Aorta (tissue), 5 donors: ENCODE measurements at places on chromosomes 7 and 10.

DNA sequence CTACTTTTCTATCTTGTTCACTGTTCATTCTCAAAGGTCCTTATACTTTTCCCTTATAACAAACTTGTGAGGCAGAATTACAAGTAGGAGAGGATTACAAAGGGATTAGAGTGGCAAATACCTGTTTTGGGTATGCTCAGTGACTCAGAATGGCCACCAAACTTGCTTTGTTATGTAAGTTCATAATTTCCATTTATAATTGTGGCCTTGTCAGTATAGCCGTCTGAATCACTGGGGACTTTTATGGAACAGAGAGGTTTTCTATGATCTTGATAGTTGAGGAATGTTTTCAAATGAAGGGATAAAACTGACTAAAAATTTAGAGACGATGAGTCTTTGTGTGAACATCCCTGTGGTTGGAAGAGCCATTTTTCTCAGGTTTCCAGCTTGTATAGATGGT is 116.2 kb downstream of the SND1 start:
- DNase-seq: no peak

GRCh38 chr7:112743811-112744210 is 46.4 kb downstream of the TMEM168 start:
- DNase-seq: no peak

DNA sequence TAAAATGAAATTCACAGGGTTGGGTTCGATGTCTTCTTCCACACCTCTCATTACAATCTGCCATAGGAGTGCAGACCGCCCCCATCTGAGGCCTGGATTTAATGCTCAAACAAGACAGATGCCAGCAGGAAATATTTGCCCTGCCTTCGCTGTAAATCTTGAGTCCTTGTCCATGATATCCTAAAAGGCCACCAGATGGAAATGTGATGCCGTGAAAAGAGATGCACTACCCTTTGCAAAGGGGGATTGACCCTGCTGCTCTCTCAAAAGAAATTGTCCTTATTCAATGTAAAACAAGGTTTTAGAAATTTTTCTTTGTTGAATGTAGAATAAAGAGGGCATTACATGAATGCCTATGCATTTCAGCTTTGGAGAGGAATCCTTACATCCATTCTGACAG is 37.5 kb downstream of the AGAP4 start:
- DNase-seq: no peak

GRCh38 chr7:129793506-129794310 is 159.1 kb downstream of the UBE2H start:
- no peak for DNase-seq

DNA sequence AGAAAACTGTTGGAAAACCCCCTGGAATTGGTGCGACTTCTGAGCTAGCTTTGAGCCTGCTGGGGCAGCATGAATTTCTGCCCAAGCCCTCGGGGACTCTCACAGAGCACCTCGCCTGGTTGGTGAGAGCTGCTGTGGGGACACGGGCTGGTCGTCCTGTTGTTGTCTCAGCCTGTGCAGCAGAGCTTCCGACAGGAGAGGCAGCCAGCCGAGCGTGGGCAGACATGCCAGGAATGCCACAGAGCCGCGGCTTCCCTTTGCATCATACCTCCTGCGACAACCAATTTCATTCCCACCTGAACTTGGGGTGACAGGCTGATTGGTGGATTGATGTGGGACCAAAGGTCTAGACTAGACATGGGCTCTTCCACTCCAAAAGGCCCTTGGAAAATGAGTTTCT is 60.2 kb upstream of the NRBF2 start:
- DNase-seq: no peak

DNA sequence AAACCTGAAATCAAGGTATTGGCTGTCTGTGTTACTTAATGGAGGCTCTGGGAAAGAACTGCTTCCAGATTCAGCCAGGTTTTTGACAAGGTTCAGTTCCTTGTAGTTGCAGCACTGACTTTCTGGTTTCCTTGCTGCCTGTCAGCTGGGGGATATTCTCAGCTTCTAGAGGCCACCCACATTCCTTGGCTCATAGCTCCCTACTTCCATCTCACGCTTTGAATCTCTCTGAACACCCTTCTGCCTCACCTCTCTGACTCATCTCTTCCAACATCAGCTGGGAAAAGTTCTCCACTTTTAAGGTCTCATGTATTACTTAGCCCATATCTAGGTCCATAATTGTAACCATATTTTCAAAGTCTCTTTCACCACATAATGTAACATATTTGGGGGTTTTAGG is 22.9 kb upstream of the GPR22 start:
- DNase-seq: no peak

DNA sequence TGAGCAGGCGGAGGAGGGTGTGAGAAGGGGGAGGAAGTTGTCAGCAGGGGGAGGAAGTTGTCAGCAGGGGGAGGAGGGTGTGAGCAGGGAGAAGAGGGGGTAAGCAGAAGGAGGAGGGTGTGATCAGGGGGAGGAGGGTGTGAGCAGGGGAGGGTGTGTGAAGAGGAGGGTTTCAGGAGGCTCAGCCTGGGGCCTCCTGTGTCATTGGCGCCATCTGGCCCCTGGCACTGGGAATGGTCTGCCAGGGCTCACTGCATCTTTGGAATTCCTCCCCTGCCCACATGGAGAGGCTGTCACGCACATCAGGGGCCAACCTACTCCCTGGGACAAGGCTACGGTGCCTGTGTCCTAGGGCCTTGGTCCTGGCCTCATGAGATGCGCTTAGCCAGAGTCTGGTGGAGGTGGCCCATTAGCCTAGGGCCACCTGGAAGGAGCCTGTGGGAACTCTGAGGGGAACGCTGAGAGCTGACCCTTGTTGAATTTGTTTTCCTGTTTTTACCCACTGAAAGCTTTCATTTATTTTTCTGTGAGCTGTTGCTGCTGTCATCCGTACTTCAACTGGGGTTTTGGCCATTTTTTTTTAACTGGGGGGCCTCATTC is 18.0 kb downstream of the CAMK2B start:
- no peak for DNase-seq

- no peak for DNase-seq
These were observed 236.6 kb upstream of the TCF7L2 start for GRCh38 chr10:112713411-112713810.

GRCh38 chr10:93376372-93377293 is 105.5 kb downstream of the MYOF start:
- DNase-seq: peak; percentile 75

- no peak for DNase-seq
These were observed 142.2 kb downstream of the TWIST1 start for GRCh38 chr7:18975276-18975675.

DNA sequence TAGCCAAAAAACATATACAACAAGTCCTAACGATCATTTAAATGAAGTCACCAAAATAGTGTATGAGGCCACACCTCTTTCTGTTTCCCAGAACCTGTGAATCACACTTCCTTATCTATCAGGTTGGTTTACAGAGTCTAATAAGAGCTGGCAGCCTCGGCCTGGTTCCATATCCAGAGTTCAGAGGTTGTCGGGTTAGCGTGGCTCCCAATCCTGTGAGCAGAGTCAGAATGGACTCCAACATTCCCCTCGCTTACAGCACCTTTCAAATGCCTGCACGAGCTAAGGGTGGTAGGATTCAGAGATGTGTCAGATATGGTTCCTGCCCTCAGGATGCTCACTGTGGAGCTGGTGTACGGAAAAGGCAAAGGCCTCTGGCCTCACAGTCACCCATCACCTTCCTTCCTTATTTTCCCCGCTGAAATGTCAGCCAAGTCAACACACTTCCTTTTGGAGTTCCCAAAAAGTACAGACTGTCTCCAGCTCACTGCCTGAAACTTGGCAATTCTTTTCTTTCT is 6.0 kb downstream of the IL15RA start:
- DNase-seq: no peak

GRCh38 chr7:159088016-159088865 is 56.4 kb downstream of the VIPR2 start:
- no peak for DNase-seq

- no peak for DNase-seq
These were observed 63.6 kb upstream of the TRIM24 start for GRCh38 chr7:138396251-138397070.

GRCh38 chr10:28391283-28391682 is 88.4 kb upstream of the MPP7 start:
- DNase-seq: no peak

- DNase-seq: no peak
These were observed 28.1 kb upstream of the SHH start for GRCh38 chr7:155840262-155840885.

- DNase-seq: no peak
These were observed 39.4 kb downstream of the PLAU start for GRCh38 chr10:73950155-73950948.

DNA sequence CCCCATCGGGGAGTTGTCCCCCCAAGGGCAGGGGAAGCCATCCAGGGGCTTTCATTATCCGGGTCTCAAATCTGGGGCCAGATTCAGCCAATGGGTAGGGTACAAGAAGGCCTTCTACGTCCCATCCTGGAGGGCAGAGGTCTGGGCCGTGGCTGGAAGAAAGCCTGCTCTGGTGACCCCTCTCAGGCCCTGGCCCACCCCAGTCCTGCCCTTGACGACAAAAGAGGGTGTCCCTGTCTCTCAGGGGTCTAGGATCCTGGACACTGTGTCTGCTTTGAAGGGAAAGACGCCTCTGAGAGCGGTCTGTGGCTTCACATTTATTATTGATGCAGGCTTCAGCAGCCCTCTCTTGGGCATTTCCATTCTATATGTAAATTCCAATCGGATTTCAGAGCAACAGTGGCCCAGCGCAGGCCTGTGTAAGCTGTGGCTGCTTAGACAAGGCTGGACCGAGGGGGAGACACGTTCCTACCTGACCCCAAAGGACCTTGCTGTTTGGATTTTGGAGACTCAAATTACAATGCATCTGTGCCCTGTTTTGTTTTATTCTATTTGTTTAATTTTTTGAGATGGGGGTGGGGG is 83.2 kb upstream of the BAIAP2L1 start:
- DNase-seq: peak; percentile 34

GRCh38 chr10:77180794-77181193 is 456.8 kb downstream of the KCNMA1 start:
- DNase-seq: no peak

DNA sequence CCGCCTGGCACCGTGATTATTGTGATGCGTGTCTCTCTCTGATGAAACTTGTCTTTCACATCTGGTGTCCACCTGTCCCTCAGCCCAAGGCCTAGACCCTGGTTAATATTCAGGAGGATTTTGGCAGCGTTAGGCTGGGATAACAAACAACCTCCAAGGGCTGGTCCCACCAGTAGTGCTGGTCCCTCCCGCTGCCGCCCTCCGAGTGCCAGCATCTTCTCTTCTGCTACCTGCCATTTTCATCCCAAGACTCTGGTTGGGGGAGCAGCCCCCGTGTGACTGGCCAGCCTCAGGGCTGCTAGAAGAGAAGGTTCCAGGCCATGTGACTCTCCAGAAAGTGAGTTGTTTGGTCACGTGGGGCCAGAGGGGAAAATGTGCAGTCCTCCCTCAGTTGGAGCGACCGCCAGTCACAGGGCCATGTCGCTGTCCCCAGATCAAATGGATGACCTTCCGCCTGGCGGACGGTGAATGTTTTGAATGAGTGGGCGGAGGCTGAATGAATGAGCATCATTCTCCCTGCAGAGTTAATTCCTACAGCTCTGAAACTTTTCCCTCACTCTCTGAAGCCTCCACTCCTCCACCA is 479.9 kb upstream of the FOXK1 start:
- no peak for DNase-seq

- DNase-seq: no peak
These were observed 18.5 kb downstream of the ZNF277 start for GRCh38 chr7:112225006-112225405.

GRCh38 chr7:68707159-68707558 is 891.1 kb upstream of the AUTS2 start:
- DNase-seq: no peak

- peak; percentile 46 for DNase-seq
These were observed 67.1 kb downstream of the C10orf143 start for GRCh38 chr10:130043491-130043890.
